ENCODE measurements at places on chromosomes 2 and 18.
A peak's percentile ranks its signal among the peaks of the same experiment; 100 is the strongest.

DNA sequence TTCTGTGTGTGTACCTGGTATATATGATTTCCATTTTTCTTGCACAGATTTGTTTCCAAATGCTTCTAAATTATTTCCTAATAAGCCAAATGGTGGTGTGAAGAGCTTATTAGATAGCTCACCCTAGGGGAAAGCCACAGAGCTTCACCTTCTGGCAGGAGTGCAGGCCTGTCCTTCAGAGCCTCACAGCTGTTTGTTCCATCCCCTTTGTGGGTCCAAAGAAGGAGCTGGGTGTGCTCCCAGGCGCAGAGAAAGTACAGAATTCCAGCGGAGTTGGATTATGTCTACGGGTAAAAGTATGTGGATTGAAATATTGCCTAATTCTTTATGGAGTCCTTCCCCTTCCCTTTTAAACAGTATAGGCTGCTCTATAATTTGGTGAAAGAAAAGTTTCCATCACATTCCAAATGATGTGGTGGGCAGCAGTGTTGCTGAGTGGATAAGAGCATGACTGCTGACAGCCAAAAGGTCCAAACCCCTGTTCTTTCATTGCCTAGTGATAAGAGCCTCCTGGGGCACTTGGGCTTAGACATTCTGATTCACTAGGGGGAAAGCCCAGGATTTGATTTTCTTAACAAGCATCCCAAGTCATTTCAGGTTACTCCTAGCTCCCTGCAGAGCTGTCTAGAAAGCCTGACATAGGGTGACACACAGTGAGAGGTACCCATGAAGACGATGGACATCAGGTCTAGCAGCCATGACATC is 86.6 kb downstream of the WDSUB1 start:
- DNase-seq = no peak

DNA sequence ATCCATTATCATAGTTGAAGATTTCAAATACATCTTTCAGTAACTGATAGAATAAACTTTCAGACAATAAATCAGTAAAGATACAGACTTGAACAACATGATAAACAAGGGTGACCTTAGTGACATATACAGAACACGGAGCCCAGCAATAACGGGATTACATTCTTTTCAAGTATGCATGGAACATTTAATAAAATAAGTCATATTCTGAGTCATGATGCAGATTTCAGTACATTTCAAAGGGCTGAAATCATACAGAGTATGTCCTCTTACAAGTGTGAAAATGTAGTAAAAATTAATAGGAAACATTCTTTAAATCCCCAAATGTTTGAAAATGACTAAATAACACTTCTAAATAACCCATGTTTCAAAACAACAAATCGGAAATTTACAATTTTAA is 17.2 kb upstream of the KLHL29 start:
- DNase-seq = no peak

DNA sequence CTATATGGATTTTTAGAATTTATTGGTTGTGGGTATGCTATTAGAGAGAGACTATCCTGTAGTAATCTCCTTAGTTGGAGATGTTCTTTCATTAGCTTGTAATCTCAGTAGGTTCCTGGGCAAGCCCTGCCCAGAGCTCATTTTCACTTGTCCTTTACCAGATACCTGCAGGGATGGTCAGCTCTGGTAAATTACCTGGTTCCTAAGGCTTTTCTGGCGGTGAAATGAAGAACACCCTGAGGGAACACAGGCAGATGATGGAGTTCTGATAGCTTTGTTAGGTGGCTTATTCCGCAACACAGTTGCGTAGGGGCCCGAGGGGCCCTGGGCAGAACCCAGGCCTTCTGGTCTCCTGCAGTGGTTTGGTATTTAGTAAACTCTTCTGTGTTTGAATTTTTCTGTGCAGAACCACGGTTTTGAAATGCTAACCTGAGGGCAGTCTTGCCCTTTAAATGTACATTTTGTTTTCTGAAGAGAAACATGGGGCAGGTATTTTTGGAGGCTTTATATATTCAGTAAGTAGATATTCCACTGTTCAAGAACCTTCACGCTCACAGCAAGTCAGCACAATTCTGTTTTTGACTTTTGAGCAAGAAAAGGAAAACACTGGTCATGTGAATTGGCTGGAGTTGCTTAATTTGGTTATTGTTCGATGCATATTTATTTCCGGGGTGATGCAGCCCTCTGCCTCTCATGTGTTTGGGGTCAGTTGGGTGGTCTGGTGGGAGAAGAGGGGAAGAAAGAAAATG is 22.4 kb downstream of the ZNF532 start:
- DNase-seq = no peak

- DNase-seq = no peak
Measured at GRCh38 chr2:7572450-7572849, 655.2 kb downstream of the RNF144A start.

DNA sequence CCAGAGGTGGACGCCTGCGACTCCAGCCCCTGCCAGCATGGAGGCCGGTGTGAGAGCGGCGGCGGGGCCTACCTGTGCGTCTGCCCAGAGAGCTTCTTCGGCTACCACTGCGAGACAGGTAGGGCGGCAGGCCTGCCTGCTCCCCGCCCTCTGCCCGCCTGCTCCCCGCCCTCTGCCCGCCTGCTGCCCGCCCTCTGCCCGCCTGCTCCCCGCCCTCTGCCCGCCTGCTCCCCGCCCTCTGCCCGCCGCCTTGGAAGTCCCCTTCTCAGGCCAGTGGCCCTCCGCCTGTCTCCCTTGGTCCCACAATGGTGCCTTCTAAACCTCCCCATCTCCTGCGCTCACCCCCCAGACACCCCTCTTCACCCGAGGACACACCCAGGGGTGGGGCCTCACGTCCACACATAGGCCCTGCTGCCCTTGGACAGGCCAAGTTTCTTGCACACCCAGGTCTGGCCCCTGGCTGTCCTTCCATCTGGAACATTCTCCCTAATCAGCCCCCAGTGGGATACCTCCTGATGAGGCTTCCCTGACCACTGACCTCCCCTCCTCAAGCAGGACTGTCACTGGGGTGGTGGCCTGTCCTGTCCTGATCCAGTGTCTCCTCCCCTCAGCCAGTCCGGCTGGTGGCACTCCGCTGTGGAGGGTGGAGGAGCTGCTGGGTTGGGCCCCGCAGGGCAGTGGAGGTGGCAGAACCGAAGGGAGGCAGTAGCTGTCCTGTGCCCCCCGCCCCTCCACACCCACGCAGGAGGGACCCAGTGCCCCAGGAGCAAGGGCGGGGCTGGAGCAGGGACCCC is 37.9 kb downstream of the MTERF4 start:
- no peak for DNase-seq

GRCh38 chr2:241987726-241988125 is 118.2 kb downstream of the RTP5 start:
- no peak for DNase-seq

DNA sequence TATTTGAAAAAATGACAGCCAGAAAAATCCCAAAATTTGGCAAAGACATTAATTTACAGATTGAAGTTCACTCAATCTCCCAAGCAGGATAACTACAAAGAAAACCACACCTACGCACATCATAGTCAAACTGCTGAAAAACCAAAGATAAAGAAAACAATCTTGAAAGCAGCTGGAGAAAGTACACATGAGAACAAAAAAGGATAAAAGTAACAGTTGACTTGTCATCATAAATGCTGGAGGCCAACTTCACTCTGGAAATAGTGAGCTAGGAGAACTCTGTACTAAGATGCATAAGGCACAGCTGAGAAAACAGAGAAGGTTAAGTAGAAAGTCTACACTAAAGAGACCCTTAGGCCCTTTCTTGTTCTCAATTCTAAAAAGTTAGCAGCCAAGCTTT is 73.1 kb downstream of the TLK1 start:
- no peak for DNase-seq

GRCh38 chr18:77111951-77112746 is 20.4 kb downstream of the MBP start:
- no peak for DNase-seq

- DNase-seq = peak; percentile 82
Measured at GRCh38 chr2:14634489-14635390, 2.2 kb downstream of the LRATD1 start.

All from left hindlimb (tissue), 1 donor.